ENCODE measurements at places on chromosomes 2 and 18.

DNA sequence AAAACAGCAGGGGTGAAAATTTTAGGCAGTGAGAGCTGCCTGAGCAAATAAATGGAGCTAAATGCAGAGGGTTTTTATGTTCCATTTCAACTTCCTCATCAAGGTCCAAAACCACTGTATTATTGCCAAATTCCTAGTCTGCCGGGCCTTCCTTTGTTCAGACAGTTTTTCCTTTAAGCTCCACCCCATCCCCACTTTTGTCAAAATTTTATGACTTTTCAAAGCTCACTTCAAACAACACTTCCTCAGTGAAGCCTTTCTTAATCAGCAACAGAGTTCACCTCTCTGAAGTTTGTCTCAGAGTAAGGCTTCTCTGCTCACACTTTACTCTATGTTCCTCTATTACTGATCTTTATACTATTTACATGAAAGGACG, 81.3 kb downstream of the CERKL start:
- DNase-seq = no peak

- DNase-seq = no peak
Measured at GRCh38 chr2:129812071-129812470, 167.4 kb upstream of the RAB6C start.

DNA sequence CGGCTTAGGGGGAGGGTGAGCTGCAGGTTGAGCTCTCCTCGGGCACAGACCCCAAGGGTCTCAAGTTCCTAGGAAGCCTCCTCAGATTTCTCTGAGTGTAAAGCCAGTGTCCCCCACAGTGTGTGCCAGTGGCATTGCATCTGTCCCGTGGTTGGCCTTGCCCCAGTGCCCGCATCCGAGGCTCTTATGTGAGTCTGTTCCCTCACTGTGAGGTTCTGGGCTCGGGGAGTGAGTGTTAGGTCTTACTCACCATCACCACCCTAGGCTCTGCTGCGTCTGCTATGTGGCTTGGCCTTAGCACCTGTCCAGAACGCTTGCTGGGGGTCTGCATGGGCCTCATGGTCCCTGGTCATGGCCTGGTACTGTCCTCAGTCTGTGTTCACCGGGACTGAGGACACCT, 88.7 kb upstream of the PXDN start:
- DNase-seq = no peak

- peak; percentile 88 for DNase-seq
Measured at GRCh38 chr2:88099798-88100488, 27.9 kb downstream of the FABP1 start.
